ENCODE measurements at places on chromosomes 3 and 15. TPM values are rescaled to one million over a fixed set of nuclear protein-coding genes. Genes with fewer than 3 reads are reported as not detected.

GRCh38 chr3:162443376-162443775 is 946.8 kb downstream of the OTOL1 start:
- DNase-seq = no peak

GRCh38 chr3:195666-196065 is 897 bp upstream of the CHL1 start:
- DNase-seq = no peak

DNA sequence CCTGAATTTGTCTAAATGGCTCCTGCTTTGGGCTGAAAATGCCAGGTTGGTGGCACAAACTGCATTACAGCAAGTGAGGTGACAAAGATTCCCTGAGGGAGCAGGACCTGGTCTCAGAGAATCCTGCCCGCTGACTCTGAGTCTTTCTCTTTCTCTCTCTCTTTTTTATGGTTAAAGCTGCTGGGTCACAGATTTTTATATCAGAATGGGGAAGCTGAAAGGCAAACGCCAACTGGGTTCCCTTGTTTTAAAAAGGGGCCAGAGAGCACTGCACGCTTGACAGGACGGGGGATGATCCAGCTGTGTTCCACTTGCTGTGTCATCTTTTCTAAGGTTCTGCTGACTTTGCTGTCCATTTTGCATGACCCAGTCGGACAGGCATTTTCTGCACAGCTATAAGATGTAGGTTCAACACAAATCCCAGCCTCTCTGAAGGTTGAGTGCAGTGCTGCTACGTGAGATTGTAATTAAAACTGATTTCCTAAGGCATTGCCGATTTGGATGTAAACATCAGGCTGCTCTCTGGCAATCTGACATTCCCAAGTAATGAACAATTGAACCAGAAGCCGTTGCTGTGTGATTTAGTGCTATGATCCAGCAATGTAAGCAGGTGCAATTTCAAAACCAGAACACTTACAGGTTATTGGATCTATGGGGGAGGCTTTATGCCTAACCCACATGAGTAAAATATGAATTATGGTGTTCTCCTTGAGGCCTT is 25.8 kb downstream of the ARHGEF3 start:
- no peak for DNase-seq

DNA sequence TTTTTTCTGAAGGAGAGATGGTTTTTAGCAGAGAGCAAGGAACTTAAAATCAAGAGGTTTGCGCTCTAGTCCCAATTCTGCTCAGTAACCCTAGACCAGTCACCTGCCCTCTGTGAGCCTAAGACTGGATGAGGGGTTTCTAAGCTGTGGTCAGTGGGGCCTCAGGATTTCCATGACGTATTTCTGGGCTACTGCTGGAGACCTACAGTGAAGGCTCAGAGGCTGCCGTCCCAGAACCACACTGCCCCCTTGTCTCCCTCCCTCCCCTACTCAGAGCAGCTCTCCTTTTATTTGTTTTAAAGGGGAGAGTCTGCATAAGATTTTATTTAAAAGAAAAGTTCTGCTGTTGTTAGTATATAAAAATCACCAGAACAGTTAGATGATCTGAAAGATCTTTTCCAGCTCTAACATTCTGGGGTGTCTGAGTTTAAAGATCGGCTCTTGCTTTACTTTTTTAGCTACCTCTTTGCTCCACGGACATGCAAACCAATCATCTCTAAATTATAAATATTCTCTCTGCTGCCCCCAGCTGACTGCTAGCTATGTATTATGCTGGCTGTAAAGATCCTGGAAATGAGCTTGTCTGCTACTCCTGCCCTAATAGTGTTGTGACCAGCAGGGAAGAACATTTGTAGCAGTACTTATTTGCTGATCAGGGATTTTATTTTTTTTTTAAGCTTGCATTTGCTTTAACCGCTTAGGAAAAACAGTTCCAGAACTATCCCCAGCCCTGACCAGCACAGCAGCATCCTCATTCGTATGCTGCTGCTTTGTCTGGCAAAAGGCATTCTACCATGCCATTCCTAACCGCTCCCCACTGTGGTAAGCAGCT is 28.6 kb upstream of the NDUFB4 start:
- no peak for DNase-seq

DNA sequence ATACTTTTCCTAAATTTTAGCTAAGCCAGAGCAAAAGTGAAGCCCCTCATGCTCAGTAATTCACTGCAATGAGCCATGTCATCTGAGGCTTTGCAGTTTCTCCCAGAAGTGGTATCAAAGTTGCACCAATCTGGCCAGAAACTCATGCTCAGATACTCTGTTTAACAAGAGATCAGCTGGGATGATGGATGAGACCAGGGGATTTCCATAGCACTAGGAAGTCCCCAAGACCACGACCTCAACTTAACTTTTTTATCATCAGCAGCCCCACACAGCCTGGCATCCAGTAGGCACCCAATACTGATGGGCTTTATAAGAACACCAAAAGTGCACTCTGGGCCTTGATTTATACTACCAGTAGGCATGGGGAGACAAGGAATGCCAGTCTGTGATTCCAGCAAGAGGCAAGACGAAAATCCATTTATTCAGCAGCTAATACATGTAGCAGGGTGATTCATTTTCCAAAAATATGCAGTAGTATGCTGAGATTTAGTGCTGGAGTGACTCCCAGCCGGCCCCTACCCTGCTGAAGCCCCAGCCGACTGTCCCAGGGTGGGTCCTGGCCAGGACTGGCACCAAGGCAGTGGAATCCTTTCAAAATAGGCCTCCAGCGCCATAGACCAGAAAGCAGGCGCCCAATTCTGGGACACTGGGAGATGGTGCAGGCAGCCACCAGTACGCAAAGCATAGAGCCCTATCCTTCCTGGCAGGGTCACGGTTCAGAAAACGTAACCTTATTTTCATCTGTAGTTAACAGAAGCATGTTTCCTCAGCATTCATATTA is 612 bp upstream of the LDHAL6B start:
- DNase-seq = no peak

- DNase-seq = no peak
Observed at GRCh38 chr3:120198305-120198878, 86.6 kb downstream of the GPR156 start.

DNA sequence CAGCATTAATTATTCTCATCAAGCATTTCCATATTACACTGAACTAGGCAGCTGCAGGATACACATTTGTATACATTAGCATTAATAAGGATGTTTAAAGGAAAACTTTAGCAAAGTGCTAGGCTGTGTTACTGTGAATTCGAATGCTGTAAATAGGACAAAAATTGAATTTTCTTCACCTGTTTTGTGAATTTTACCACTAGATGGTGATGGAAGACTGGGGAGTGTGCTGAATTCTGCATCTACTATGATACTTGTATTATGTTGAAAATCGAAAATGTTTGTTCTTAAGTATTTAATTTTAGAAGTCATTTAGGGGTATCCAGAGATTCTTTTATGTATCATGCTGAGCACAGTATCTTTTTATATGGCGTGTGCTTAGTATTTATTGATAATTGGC is 12.3 kb upstream of the P2RY14 start:
- no peak for DNase-seq

GRCh38 chr3:66101901-66102300 is 63.2 kb upstream of the MAGI1 start:
- DNase-seq = no peak

DNA sequence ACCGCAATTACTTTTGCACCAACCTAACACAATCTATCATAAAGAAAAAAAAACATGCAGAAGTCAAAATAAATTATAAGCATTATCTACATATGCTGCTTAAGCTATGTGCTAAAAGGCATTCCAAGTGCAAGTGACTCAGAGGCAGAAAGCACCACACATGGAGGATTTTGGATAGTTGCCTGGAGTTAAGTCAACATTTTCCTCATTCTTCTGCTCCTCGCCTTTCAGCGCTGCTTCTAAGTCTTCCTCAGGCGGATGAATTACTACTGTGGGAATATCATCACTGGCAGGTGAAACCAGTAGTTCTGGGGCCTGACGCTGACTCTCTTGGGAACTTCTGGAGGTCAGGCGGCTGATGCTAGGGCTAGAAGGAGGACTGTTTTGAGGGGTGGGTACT is 53.1 kb downstream of the SLC4A7 start:
- no peak for DNase-seq

- no peak for DNase-seq
Observed at GRCh38 chr15:77629070-77630030, 3.4 kb downstream of the LINGO1 start.

DNA sequence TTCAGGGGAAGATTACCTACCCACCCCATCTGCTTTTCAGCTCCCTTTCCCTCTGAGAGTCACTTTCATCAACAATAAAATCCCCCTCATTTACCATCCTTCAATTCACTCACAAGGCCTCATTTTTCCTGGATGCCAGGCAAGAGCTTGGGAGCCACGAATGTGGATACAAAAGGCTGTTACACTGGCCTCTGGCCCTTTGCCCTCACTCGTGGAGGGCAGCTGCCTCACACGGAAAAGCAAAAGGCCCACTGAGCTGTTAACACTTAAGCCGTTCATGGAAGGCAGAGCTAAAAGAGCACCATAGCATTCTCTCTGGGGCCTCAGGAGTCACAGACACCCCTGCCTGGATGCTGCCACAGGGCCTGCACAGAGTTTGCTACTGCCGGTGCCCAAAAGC is 102.4 kb upstream of the TUSC7 start:
- no peak for DNase-seq

GRCh38 chr3:73855813-73856212 is 231.1 kb upstream of the PDZRN3 start:
- no peak for DNase-seq

DNA sequence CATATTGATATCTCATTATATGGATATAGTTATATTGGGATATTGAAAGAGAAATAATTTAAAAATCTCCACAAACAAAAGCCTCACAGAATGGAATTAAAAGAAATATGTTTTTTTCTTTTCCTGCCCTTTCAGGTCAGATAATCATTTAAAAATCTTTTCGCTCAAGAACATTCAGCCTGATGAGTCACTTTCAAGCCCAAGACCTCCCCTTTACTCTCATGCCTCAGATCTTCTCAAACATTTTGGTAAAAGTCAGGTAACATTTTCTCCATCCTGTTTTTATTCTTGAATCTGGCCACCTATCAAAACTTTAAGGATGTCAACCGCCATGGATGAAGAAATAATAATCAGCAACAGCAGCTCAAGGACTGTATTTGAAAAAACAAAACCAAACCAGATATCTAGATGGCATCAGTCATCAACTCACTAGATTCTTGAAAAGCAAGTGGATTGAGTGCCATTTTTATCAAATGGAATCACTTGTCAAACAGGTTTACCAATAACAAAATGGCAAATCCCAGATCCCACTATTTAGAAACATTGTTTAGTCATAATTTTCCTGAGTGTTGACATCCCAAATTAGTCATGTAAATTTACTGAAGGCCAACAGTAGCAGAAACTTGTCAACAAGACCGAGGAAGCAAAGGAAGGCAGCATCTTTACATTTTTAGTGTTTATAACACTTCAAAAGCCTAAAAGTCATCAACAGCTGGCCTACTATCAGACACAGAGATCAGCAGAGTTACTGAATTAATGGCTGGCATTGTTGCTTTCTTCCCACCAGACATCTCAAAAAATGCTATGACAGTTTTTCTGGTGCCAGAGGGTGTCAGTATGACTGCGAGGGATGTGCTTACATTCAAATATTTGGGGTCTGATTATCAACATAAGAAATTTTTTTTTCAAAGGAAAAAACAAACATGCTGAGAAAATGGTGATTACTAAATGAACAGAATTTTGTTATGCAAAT is 444.7 kb downstream of the MAGI1 start:
- DNase-seq = no peak

DNA sequence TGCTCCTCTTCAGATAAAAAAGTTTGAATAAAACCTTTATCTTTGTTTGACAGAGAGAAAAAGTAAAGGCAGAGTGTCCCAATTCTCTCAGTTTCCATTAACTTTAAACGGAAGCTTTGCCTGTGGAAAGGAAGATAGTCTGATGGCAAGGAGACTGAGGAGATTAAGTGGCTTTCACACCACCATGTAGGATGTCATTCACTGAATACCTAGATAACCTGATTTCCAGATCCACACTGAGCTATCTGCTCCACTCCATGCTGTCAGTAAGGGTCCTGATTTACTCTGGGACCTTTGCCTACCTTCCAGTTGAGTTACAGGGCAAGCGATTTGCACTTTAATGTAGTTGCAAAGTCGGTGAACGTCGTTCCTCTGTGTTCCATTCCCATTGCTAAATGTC is 233.4 kb upstream of the TBL1XR1 start:
- no peak for DNase-seq

DNA sequence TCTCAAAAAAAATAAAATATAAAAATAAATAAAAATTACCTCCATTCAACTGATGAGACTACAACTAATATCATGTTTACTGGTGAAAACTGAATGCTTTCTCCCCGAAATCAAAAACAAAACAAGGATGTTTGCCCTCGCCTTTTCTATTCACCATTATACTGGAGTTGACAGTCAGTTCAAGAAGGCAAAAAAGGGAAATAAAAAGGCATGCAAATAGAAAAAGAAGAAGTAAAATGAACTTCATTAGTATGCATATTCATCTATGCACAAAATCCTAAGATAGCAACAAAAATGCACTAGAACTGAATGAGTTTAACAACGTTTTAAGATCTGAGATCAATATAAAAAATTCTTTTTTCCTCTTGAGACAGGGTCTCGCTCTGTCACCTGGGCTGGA is 72.7 kb upstream of the FAM174B start:
- DNase-seq = no peak

DNA sequence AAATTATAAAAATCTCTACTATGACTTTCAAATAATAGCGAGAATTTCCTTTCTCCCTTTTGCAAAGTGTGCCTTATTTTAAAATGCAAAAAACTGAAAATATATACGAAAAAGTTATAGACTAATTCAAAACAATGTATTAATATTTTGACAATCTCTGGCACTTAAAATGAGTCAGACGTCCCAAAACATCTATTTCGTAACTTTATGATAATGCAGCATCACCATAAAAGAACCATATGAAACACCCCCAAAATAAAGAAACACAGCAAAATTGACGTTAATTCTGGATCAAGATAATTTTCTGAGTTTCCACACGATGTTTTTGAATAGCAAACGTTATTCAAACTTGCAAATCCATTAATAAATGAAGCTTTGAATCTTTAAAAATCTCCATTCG is 1.0 kb downstream of the COPS2 start:
- DNase-seq = no peak

DNA sequence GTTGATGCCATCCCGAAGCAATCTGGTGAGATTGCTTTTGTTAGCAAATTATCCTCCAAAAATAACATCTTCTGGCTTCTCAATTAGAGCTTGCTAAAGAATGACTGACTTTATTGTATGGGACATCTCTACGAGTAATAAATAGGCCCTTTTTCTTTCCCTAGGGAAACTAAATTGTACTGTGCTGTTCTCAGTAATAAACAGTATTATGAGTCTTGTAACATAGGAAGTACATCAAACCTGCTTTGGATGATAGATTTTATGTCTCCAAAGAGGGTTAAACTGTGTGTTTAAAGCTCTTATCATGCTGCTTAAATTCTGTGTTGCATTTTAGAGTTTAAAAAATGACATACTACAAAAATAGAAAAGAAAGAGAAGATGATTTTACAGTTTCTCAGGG is 153.4 kb upstream of the THRB start:
- DNase-seq = no peak

FAN1 gene
- total RNA-seq = 11.5 TPM

LRTM1 gene
- not detected for total RNA-seq

DNAH12 gene
- total RNA-seq = 0.05 TPM

CNTN6 gene
- not detected for total RNA-seq

CISH gene
- total RNA-seq = 380 TPM
